ENCODE measurements at places on chromosomes 4 and X.

DNA sequence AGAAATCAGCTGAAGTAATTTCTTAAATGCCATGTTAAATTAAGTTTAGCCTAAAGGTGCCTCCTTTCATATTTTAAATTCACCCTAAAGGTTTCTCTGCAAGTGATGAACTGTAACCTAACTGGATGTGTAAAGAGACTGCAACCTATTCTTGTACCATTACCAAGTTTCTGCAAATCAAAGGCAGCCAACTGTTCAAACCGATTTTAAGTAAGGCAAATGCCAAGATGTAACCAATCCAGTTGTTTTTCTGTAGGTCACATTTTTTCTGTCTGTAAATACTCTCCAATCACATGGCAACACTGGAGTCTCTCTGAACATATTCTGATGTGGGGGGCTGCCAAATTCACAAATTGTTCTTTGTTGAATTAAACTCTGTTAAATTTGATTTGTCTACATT, 42.4 kb upstream of the FGF2 start:
- DNase-seq: no peak

GRCh38 chrX:22202251-22202650, 70.5 kb upstream of the CBLL2 start:
- DNase-seq: peak; percentile 13

DNA sequence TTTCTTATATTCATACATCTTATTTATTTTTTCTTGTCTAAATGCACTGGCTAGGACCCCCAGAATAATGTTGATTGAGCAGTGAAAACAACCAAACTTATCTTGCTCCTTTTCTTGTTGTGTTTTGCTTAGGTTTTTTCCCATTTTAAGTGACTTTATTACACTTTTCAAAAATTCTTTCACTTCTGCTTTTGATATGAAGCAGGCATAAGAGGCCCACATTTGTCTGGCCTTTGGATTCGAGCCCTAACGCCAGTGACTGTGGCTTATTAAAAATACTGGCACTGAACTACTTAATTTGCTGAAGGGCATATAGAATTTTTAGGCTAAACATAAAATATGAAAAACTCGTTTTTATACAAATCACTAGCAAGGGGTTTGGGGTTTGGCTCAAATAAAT, 197.0 kb downstream of the ASB9 start:
- peak; percentile 24 for DNase-seq

- no peak for DNase-seq
Observed at GRCh38 chr4:108053251-108053711, 63.6 kb downstream of the HADH start.

GRCh38 chr4:176492646-176493302, 173.0 kb downstream of the SPCS3 start:
- peak; percentile 12 for DNase-seq

DNA sequence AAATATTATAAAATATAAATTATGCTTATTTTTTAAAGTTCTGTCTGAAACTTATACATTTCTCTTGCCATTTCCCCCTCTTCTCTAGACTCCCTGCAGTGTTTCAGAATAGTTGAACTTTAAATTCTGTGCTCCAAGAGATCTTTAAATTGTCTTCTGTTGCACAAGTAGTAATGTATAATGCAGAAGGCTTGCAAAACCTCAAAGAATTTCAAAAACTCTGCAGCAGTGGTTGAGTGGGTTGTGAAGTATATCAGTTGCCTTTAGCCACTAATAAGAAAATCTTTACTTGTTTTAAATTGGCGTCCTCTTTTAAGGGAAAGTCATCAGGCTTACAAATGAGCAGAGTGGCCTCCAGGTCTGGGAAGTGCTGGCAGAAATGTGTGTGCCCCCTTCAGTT, 1153.3 kb upstream of the PABPC4L start:
- DNase-seq: no peak

- DNase-seq: peak; percentile 40
Observed at GRCh38 chr4:161359491-161359890, 804.3 kb downstream of the FSTL5 start.

GRCh38 chr4:153081693-153082092, 122.5 kb upstream of the TRIM2 start:
- DNase-seq: no peak

GRCh38 chrX:130636277-130636676, 234.5 kb downstream of the RBMX2 start:
- DNase-seq: peak; percentile 67

GRCh38 chrX:307261-308111, 11.1 kb downstream of the GTPBP6 start:
- DNase-seq: no peak

- DNase-seq: no peak
Observed at GRCh38 chr4:164872481-164872880, 4.5 kb upstream of the APELA start.

DNA sequence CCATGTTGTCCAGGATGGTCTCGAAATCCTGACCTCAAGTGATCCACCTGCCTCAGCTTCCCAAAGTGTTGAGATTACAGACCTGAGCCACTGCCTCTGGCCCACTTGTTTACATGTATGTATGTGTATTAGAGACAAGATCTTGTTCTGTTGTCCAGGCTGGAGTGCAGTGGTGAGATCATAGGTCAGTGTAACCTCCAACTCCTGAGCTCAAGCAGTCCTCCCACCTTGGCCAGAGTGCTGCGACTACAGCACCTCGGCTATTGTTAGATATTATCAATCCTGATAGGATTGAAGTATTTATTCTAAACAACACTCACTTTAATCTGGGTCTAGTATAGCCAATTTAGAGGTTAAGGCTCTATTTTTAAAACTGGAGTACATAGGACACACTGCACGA, 36.0 kb downstream of the PAGE1 start:
- DNase-seq: no peak

- peak; percentile 4 for DNase-seq
Observed at GRCh38 chrX:32520789-32521188, 690.6 kb downstream of the DMD start.

- no peak for DNase-seq
Observed at GRCh38 chr4:52750819-52751486, at the start of gene ERVMER34-1. Gene ERVMER34-1, minus strand, starts transcription at chr4:52751425. Its CDS starts 5,905 bp downstream, at chr4:52745520.

DNA sequence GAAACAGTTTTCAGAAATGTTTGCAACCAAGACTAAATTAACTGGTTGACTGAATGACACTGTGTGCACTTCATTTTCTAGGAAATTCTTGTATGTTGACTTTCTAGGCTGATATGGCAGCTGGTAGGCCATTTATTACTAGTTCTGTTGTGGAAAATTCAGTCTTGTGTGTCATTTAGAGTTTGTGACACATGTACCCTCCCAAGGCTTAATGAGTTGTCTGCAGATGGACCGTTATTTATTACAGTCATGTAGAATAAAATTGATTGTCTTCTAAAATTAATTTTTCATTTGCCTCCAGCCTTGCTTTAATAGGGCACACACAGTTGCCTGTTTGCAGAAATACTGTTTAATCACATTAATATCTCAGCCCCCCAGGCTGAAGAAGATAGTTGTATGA, 30.7 kb downstream of the DACH2 start:
- no peak for DNase-seq

DNA sequence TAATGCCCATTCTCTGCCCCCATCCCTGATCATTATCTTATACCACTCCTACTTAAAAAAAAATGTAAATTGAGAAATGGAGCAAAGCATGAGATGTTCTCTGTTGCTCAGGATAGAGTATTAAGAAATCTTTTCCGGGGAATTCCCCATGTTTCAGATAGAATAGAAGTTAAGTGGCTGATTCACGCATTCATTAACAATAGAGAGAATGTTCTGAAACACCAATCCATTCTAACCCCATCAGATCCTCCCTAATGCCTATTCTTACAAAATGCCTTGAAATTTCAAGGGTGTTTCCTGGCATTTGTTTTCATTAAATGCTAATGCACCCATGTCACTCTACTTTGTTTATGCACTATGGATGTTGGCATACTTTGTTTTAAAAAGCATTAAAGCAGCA, 101.1 kb downstream of the AREG start:
- DNase-seq: no peak

DNA sequence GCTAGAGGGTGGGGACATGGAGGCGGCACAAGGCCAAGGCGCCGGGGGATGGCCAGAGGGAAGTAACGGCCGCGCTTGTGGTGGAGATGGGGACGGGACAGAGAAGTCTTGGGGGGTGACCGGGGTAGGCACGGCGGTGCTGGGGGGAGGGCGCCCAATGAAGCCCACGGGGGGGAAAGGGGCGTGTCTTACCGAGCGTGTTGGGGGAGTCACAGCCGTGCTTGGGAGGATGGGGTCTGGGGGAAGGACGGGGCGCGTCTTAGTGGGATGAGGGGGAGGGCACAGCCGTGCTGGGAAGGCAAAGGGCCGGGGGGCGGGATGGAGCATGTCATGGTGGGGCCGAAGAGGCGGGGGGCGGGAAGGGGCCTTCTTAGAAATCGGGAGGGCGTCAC, 952 bp downstream of the ARSD start:
- no peak for DNase-seq

GRCh38 chr4:5141802-5142201, 90.5 kb downstream of the STK32B start:
- DNase-seq: no peak

GRCh38 chr4:120225527-120225926, 158.9 kb upstream of the MAD2L1 start:
- DNase-seq: peak; percentile 42

- DNase-seq: no peak
Observed at GRCh38 chrX:110132450-110133114, 129.7 kb downstream of the TMEM164 start.

DNA sequence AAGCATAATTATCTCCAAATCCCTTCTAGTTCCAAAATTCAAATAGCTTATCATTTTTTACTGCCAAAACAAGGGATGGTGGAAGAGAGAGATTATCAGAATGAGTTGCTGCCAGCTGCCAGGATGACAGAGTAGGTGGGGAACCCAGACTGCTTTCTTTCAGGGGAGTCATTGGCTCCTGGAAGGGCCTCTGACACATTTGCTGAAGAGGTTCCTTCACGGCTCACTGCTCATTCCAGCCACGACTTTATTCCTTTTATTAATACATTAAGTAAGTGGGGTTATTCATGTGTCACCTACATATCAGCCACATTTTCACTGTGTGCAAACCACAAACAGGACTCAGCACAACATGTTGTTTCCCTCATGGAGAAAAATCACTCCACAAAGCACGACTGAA, 12.7 kb upstream of the SMIM43 start:
- DNase-seq: no peak

- DNase-seq: no peak
Observed at GRCh38 chr4:11261066-11261850, 167.4 kb downstream of the HS3ST1 start.

DNA sequence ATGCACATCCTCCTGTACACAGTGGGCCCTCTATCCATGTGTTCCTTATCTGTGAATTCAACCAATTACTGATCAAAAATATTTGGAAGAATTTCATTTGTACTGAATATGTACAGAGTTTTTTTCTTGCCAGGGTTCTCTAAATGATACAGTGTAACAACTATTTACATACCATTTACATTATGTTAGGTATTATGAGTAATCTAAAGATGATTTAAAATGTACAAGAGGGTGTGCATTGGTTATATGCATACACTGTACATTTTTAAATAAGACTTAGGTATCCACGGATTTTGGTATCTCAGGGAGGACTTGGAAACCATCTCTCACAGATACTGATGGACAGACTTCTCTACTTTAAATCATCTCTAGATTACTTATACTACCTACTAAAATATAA, 1333.9 kb downstream of the PCDH18 start:
- no peak for DNase-seq

DNA sequence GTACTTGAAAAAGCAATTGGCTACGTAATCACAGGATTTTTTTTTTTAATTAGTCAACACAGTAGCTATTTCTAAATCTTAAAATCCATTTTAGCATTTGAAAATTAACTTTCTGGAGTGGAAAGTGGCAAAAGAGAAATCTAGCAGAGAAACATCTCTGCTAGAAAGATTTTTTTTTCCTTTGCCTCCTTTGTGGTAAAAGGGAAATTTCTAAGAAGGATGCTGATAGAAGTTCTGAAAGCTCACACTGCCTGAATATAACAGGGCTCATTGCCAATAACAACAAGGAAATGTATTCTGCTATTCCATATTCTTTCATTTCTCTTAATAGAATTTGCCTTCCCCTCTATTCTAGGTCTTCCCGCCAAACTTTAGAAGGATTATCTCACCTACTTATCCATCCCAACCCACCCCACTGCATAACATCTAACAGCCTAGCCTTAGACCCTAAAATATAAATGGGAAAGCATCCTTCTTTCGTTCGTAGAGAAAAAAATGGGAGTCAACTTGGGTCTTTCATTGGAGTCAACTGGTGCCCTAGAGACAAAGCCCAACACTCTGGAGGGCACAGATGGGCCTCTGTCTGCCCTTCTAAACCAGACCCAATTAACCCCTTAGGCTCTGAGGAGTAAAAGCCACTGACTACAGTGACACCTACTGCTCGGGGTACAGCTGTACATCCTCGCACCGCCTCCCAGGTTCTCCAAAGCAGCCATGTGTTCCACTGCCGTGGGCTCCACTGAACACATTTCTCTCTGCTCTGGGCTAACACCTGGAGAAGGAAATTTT, 103.9 kb downstream of the MAML3 start:
- DNase-seq: peak; percentile 22

GRCh38 chr4:176425035-176425434, 105.3 kb downstream of the SPCS3 start:
- no peak for DNase-seq

GRCh38 chrX:131595120-131595519, 51.2 kb downstream of the OR13H1 start:
- DNase-seq: no peak

DNA sequence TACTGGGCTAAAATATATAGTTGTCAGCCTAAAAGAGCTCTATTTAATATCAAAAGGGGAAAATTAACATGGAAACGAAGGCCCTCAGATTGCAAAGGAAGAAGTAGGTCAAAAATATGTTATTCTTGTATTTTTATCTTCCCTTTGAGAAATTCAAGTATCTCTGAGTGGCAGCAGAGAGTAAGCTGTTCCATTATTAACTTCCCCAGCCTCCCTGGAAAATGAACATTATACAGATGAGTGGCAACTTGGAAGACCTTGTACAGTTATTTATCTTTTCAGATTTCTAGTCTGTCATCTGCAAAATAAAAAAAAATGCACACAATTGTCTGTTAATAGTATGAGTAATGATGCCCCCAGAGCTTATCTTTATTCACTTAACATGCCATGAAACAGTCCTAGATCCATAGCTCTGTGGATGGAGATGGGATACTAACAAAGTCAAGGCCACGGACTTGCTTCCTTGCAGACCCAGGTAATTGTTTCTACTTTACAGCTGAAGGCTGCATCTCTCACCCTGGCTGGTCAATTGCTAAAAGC, 93.0 kb downstream of the CORIN start:
- no peak for DNase-seq

DNA sequence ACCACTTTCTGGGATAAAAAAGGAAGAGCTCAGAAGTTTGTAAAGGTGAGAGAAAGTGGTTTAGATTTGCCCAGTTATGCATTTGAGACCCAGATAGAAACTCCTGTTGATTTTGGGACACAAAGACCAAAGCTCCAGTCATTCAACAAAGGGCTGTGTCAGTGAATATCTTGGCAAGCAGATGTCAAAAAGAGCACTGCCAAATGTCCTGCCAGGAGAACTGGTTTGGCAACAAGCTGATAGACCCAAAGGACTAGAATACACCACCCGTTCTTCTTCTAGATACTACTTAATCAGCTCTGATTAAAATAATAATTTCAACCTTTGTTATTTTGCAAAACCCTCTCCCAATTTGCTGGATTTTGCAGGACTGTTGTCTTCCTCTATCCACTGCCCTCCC, 121.4 kb downstream of the NHS start:
- no peak for DNase-seq

GRCh38 chr4:157221895-157222770, 1.6 kb downstream of the GRIA2 start:
- no peak for DNase-seq

GRCh38 chr4:163595580-163595979, 101.1 kb downstream of the TMA16 start:
- peak; percentile 72 for DNase-seq

- DNase-seq: peak; percentile 36
Observed at GRCh38 chrX:131827935-131828334, 195.2 kb upstream of the STK26 start.

Measured in MV-4-11 (cell line).